ENCODE measurements at places on chromosomes 5 and 9.

GRCh38 chr5:157046041-157046440, 12.9 kb downstream of the HAVCR1 start:
- DNase-seq = no peak

GRCh38 chr9:75504721-75505120, 385.8 kb upstream of the PCSK5 start:
- no peak for DNase-seq

DNA sequence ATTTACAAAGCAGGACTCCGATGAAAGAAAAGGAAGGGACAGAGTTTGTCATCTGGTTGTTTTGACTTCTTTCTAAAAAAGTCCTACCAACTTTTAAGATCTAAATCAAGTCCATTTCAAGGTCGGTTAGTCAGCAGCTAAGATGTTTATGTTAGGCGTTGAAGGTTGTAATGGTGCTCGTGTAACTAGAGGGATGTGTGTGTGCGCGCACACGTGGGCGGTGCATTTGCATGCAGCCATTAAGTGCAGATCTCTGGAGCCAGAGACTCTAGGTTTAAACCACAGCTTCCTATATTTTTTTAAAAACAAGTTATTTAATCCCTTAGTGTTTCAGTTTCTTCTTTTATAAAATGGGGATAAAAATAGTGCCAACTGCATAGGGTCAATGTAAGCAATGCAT, 77.0 kb upstream of the SMIM32 start:
- peak; percentile 5 for DNase-seq

DNA sequence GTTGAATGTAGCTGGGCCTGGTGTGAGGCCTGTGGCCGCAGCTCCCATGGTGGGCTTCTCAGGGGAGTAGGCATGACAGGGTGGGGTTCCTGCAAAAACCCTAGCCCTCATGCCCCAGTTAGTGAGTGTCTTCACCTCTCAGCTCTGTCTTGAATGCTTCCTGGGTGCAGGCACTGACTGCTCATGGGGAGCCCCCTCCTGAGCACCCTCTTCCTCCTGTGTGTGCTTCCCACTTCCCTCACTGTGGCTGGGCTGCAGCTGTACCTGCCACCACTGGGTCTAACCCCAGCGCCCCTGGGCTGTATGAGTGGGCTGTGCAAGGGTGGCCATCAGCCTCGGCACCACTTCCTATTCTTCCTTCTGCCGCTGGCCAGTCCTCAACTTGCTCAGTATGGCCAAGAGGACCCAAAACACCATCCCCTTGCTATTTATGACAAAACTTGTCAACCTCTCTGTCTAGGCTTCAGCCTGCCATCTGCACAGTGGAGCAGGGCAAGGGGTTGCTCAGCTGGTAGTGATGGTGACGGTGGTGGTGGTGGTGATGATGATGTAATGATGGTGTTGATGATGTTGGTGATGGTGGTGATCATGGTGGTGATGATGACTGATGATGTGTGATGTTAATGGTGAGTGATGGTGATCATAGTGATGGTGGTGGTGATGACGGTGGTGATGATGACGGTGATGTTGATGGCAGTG, 67.5 kb downstream of the RXRA start:
- no peak for DNase-seq

DNA sequence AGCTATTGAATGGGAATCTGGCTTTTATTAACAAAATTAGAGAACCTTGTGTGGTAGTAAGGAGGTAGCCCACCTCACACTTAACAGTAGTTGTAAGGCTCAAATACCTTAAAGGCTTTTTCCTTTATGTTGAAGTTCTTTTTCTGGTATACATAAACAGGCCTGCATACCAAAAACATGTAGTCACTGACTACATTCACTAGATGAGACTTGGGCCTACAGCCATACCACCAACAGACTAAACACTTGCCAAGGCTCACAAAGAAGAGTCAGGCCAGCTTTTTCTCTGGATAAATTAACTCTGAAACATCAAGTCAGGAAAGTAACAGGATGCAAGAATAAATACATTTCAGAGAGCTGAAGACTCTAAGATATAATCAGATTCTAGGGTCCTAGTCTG, 78.6 kb upstream of the MPDZ start:
- no peak for DNase-seq

GRCh38 chr9:121179930-121180681, 21.6 kb downstream of the RAB14 start:
- DNase-seq = no peak

DNA sequence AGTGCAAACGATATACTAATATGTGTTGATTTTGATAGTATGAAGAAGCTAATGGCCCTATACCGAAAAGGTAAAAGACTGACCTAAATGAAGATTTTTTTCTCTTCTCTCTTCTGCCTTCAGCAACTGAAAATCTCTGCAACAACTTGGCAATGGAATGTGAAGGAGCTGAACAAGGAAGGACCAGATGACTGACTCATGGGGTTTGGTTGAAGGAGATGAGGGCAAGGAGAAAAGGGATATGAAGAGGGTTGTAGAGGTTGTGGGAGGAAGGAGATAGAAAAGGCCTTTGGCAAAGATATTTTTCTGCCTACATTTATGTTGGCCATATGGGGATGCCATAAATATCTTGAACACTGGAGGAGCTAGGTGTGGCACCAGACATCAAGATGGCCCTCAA, 129.7 kb upstream of the CHD1 start:
- DNase-seq = no peak

DNA sequence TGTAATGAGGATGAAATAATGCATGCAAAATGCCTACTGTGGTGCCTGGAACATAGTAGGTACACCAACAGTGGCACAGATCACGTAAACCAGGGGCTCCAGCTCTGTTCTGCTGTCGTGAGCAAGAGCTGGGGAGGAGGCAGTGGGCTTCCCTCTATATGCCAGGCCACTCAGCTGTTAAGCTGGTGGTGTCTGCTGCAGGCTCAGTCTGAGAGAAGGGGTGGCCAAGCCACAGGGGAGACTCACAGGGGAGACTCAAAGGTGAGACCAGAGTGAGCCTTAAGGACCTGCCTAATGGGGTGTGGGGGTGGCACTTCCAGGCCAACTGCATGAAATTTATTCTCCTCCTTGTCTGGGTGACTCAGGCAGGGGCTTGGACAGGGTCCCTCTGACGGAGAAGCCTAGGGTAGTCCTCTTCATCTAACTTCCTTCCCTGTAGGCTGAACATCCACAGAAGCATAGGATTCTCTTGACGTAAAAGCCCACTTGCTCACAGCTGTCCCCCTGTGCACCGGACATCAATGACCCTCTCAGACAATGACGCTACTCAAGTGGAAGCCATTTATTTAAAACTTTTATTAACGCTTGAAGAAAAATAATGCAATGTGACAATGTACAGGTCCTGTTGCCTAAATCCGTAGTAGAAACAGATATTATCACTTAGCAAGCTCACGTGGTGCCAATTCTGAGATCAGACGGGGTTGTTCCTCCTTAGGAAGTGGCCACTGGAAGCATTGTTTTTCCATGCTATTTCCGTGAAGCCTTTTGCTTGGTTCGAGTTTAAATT, 13.9 kb downstream of the STC2 start:
- DNase-seq = no peak

DNA sequence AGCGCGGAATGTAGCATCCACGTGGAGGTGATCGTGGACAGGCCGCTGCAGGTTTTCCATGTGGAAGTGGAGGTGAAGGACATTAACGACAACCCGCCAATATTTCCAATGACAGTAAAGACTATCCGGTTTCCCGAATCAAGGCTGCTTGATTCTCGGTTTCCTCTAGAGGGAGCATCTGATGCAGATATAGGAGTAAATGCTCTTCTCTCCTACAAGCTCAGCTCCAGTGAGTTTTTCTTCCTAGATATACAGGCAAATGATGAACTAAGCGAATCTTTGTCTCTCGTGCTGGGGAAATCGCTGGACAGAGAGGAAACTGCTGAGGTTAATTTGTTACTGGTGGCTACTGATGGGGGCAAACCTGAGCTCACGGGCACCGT, 598 bp downstream of the PCDHA2 start:
- DNase-seq = no peak

- no peak for DNase-seq
Measured at GRCh38 chr5:116289276-116289675, 204.5 kb downstream of the COMMD10 start.

DNA sequence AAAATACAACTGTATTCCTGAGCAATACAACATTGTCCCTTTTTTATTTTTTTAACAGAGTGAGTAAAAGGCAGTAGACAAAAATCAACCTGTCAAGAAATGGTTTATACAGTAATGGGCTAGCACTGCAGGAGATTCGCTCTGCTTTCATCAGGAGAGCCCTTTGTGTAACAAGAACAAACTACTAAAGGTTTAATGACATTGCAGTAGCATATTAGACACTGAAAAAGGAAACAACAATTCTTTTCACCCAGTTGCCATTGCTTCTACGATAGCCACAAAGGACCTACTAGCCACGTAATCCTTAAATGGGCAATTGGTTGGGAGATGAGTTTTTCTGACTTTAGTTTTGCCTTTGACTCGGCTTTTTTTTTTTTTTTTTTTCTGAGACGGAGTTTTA, 319.8 kb upstream of the TRPM3 start:
- no peak for DNase-seq

DNA sequence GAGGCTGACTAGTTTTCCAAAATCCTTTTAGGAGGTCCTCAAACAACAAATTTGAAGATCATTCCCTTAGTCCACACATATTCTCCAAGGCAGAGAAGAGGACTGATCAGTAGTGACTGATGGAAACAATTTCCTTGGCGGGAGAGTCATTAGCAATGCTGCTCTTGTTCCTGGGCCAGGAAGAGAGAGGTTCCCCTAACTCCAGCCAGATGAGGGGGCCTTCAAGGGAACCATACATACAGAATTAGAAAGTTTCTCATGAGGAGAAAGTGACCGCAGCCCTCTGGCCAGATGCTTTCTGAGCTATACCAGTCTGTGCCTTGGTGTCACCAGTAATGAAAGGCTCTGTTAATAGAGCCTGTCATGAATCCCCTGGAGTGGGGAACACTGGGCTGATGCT, 539.4 kb downstream of the BNC2 start:
- DNase-seq = no peak

GRCh38 chr9:38186404-38187115, 117.5 kb upstream of the SHB start:
- no peak for DNase-seq

DNA sequence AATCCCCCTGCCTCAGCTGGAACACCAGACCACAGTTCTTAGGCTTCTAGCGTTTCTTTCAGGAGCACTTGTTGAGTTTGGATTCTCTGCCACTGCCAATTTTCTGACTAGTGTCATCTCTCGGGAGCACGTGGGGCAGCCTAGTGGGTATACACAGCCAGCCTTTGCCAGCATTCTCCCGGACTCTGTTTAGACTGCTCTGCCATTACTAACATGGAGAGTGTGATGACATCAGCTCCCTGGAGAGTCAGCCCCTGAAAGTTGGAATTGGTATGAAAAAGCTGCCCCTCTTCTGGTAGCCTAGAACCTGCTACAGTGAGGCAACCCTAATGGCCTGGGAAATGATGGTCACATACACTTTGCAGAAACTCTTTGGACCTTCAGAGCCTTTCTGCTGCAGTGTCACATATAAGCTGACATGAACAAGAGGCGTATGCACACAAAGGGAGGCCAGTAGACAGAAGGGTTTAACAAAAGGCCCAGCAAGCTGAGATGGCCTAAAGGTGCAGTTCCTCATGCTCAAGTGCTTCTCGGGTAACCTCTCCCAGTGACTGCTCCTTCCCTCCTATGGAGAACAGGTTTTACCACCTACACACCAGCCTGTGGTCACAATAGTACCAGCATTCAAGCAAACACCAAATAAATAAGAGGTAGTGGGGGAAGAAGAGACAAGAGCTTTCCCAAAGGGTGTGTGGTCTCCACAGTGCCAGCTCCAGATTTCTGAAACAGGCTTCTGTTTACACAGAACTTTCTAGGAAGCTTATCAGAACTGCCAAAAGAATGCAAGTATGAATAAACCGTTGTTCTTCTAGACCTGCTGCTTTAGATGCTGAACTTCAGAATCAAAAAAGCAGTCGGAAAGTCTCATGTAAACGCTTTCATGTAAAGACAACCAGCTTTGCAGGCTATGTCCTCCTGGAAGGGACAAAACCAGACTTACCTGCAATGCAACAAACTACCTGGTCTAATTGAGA, 16.5 kb downstream of the SPACA9 start:
- no peak for DNase-seq

- no peak for DNase-seq
Measured at GRCh38 chr5:34452170-34452828, 203.8 kb upstream of the RAI14 start.

DNA sequence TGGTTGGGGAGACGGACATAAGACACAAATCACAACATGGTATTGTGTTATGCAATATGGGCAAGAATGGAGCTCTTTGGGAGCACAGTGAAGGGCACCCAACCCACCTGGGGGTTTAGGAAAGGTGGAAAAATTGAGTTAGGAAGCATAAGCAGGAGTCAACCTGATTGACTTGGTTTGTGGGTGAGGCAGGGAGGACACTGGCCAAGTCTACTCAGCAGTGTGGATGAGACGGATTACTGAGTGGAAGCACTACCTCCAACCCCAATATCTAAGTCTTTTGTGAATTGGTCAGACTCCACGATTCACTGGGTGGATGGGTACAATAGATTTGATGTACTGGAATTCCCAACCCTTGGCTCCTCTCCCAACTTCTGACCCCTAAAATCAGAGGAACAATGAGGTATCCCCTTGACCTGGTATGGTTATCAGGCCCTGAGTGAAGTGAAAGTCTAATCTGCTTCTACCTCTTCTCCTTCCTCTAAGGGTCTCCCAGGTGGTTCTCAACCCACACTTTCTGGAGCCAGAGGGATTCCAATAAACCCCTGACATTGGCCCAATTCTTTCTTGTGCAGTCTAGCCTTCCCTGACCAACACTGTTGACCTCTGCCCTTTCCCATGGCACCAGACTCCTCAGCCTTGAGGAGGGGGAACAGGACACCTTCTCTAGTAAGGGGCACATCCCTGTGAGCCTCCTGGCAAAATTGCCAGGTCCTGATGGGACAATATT, 5.2 kb downstream of the EGR1 start:
- DNase-seq = no peak

- DNase-seq = no peak
Measured at GRCh38 chr5:180915924-180916323, 17.0 kb downstream of the BTNL8 start.

DNA sequence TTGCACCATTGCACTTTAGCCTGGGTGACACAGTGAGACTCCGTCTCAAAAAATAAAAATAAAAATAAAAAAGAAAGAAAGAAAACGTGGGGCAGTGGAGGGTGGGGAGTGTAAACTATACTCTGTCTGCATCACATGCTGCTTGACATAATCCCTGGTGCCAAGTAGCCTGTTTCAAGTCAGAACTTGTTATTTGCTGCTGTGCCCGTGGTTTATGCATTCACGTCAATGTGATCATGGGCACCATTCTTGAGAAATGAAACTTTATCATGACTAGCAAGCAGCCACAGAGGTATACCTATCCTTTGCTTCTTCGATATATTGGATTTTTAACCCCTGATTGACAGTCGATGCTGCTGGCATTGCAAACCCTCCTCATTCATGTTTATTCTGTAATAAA, 4.1 kb upstream of the SMU1 start:
- DNase-seq = no peak

- no peak for DNase-seq
Measured at GRCh38 chr5:120255214-120255613, 208.9 kb upstream of the PRR16 start.

- DNase-seq = no peak
Measured at GRCh38 chr5:162407614-162408013, 340.0 kb downstream of the GABRG2 start.

GRCh38 chr5:170355601-170356098, 33.5 kb downstream of the KCNMB1 start:
- DNase-seq = no peak

Measured in GM12864 (cell line).